ENCODE measurements at places on chromosomes 1 and 21.

GRCh38 chr1:243575070-243575469 is 275.0 kb downstream of the AKT3 start:
- no peak for DNase-seq

- DNase-seq = peak; percentile 52
Observed at GRCh38 chr1:37811027-37811655, 3.1 kb upstream of the YRDC start.

- DNase-seq = no peak
Observed at GRCh38 chr1:1183833-1184775, 10.4 kb downstream of the TTLL10 start.

DNA sequence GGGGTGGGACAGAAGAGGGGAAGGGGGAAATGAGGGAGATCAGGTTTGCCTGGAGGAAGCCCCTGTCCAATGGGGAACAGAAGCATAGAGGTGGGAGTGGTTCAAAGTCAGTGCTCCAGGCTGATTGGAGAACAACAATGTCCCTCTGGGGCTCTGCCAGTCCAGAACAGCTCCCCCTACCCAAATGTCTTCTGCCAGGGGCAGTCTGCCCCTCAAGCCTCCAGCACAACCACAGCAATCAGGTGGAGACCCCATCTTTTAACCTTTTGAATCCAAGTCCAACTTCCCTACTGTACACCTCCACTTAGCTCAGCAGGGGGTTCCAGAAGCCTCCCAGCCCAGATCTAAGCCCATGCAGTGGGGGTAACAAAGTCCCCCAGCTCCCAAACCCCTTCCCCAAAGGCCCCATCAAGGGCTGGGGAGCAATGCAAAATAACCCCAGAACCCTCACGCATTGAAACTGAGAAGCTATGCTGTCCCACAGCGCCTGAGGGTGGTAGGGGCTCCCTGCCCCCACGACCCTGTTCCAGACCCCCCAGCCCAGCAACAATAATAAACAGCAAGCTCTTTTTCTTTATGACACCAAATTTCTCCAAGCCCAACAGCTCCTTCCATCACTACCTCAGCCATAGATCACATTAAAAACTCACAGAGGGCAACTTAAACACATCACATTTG is 3.3 kb downstream of the AHDC1 start:
- DNase-seq = no peak

- DNase-seq = no peak
Observed at GRCh38 chr1:75273110-75273509, 138.9 kb downstream of the LHX8 start.

- no peak for DNase-seq
Observed at GRCh38 chr1:209291715-209292114, 291.8 kb upstream of the CAMK1G start.

- DNase-seq = no peak
Observed at GRCh38 chr1:168833801-168834224, 104.8 kb upstream of the DPT start.

DNA sequence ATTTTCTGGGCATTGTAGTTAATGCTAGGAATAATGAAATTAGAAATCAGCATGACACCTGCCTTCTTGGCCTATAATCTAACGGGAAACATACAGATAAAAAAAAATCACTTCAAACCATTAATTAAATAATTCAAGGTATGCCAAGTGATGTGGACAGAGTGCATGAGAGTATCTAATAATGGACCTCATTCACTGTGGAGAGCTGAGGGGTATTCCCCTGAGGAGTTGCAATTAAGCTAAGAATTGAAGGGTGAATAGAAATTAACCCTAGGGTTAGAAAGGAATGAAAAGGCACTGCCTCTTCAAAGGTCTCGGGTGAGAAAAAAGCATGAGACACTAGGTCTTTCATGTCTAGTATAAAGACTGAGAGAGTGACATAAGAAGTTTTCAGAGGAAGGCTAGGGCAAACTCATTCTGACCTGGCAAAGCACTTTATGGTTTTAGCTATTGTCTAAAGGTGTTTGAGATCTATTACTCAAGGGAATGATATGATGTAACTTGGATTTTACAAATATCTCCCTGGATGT is 466.1 kb downstream of the KCNT2 start:
- no peak for DNase-seq

GRCh38 chr1:226239421-226239820 is 16.0 kb downstream of the MIXL1 start:
- DNase-seq = no peak

GRCh38 chr1:55860326-55860725 is 645.2 kb upstream of the USP24 start:
- DNase-seq = no peak

DNA sequence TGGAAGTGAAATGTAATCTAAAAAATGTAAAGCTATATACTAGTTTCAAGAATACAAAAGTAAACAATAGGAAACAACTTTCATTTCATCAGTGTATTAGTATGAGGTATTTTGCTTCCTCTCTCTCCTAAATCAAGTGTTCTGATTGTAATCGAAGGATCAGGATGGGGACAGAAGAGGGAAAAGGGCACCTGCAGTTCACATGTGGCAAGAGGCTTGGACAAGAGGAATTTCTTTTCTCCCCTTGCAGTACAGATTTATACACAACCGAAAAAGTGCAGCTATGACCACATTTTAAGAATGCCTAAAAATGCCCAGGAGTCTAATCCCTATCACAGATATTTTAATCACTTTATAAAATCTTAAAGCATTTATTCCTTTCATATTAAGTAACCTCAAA is 63.7 kb downstream of the NRIP1 start:
- no peak for DNase-seq

DNA sequence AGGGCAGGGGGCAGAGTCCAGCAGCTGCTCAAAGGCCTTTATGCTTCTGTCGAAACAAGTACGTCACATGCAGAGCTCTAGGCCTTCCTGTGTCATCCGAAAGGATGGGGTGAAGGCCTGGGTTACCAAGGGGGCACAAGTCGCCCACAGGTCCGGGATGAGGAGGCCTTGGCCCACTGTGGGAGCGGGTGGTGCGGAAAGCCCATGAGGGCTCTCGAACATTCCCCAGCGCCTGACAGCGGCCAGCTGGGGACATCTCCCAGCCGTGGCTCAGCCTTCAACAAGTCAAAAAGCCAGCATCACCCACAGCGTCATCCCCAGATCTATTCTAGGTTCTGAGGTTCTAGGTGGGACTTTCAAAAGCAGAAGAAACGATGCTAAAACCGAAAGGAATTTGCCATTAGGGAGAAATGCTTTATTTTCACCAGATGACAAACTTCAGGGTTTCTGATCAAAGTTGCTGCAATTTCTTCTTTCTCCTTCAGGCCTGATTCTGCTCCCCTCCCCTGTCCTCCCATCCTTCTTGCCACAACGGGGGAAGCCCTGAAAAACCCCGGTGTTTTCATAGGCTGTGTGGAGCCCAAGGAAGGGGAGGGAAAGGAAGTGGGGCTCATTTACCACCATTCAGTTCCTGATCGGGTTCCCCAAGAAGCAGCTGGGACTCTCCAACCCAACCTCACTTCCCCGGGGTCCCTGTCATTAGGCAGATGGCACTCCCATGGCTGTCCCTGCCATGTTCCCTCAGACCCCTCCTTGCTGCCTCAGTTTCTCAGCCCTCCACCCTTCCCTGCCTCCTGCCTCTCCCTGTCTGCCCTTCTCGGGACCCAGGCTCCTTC is 17.6 kb downstream of the GPR137B start:
- DNase-seq = no peak

- no peak for DNase-seq
Observed at GRCh38 chr1:24043345-24044032, 63.4 kb upstream of the SRSF10 start.

- DNase-seq = no peak
Observed at GRCh38 chr1:19814244-19814661, 830 bp downstream of the RNF186 start.

GRCh38 chr1:90959352-90960206 is 62.3 kb downstream of the ZNF644 start:
- DNase-seq = no peak

- peak; percentile 5 for DNase-seq
Observed at GRCh38 chr1:27489501-27489972, 430 bp downstream of the WASF2 start.

- no peak for DNase-seq
Observed at GRCh38 chr1:76492752-76493430, 374.4 kb upstream of the ST6GALNAC5 start.

GRCh38 chr1:179115181-179115580 is 33.3 kb downstream of the TOR3A start:
- DNase-seq = no peak

GRCh38 chr21:14766241-14766640 is 220.1 kb upstream of the SAMSN1 start:
- DNase-seq = no peak

GRCh38 chr1:100482167-100482566 is 55.8 kb upstream of the GPR88 start:
- DNase-seq = no peak

- DNase-seq = no peak
Observed at GRCh38 chr21:45436351-45437065, 31.5 kb downstream of the COL18A1 start.

DNA sequence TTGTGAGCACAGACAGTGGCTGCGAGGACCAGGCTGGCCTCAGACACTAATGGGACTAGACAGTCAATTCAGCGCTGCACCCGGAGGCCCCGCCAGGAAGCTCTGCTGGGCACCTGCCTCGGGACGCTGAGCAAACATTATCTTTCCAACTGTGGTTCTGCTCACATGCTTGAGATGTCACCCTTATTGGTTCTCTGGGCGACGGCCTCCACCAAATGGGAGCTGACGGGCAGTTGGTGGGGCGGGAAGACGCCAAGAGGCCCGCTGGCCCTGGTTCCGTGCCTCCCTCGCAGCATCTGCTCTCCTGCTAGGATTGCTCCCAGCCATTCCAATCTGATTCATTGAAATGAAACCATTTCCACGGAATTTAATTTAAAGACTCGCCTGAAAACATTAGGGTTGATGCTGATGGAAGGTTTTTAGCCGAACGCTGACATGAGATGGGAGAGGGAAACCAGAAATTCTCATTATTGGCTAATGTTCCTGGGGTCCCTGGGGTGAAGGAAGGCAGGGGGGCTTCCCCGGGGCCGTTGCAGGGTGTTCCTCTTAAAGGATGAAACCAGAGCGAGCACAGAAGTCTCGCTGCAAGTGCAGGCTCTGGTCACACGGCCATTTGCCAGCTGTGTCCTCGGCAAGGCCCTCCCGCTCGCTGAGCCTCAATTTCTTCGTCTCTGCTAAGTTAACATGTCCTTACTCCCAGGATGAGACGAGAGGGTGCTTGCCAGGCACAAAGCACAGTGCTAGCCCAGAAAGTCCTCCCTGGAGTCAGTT is 512.2 kb downstream of the NPHP4 start:
- DNase-seq = no peak

DNA sequence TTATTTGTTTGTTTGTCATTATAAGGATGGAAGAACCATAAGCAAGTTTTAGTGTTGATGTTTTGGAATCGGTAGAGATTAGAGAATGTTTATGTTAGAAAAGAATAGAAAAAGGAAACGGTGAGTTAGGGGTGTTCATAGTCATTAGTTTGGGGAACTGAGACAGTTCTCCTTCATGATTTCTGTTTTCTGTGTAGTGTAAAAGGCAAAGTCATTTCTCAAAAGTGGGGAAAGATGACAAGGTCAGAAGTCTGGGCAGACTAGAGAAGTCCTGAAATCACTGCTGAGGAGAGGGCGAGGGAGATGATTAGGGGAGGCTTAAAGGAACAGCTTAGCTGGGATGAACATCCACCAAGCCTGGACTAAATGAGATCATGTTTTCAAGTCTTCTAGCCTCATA is 498.9 kb downstream of the TTLL7 start:
- no peak for DNase-seq

DNA sequence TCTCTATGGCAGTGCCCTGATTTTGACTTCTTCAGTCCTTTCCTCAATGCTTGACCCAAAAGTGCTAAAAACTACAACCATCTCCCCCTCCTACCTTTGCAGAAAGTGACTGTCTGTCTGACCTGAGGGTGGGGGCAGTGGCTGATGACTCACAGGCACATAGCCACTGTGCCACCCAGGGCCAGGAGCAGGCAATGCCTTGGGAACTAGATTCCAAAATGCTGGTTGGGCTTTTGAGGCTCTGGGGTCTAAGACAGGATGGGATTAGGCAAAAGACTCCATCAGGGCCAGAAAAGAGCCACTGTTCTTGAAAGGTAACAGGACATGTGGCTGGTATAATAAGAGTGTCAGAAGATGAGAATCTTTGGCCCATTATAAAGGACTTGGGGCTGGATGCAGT is 129.5 kb upstream of the KIAA0040 start:
- no peak for DNase-seq

GRCh38 chr1:38029685-38030511 is 16.7 kb downstream of the POU3F1 start:
- no peak for DNase-seq

- DNase-seq = no peak
Observed at GRCh38 chr1:110185181-110185580, 24.9 kb upstream of the KCNC4 start.

GRCh38 chr1:234170622-234171021 is 202.6 kb upstream of the COA6 start:
- DNase-seq = no peak

DNA sequence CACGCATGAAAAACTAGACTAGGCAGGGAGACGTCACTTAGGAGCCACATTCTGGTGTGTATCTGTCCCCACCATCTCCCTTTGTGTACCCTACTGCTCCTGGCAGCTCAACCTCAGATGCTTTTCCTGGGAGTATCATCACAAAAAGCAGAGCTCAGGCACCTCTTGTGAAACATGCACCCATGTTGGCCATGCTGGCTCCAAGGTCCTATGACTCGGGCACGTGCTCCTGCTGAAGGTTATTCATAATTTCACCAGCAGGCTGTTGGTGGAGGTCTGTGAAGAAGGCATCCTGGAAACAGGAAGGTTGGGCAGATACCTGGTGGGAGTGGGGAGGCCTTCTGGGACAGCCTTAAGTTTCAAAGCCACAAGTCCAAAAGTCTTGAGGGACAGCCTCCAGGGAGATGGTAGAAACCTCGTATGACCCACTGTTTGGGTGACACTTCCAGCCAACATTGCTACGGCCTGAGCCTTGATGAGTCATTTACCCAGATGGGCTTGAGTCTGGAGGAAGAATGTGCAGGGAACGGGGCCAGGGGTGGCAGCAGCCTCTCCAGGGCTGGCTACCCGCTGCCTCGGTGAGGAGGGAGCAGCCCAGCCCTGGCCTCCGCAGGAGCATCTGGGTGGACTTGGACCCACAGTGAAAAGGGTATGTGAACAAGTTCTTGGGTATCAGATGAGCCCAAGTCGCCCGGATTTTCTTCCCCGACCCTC is 75.8 kb downstream of the PGBD5 start:
- no peak for DNase-seq

DNA sequence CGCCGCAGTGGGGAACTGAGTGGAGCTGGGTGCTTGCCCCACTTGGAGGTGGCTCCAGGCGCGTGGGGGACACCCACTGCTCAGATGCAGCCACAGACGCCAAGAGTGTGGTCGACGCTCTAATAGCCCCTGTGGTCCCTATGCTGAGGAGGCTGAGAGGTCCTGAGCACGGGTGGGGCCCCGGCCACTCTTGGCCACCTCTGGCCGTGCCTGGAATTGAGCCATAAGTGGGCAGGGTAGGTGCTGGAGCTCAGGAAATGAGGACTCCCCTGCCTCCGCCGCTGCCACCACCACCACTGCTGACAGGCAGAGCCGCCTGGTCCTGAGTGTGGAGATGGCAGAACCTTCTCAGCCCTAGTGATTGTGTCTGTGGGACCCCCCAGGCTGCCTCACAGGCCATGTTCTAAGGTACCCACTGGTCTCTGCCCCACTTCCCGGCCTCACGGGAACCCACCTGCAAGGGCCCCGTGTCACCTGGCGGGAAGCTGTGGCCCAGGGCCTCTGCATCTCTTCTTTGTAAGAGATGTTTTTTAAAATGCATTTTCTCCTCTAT is 34.6 kb upstream of the DIP2A start:
- DNase-seq = no peak

Data from T-helper 9 cell (primary cell).